ENCODE measurements at places on chromosomes 12 and 14.

DNA sequence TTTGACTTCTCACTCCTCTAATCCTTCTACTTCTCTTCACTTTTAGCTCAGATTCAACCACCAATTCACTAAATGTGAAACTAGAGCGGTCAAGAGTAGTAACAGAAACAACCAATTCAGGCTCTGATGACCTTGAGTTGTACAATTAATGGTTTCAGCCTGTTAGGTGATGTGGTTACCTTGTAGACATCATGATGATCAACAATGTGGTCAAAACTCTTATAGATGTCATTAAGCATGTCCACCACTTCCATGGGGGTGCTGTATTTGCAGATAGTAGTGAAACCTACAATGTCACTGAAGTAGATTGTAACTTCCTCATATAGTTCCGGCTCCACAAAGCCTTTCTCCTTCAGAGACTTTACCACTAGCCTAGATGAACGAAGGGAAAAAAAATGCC is 54.1 kb upstream of the PLBD1 start:
- no peak overlapping the region for H3K27ac ChIP-seq
- H3K27me3 ChIP-seq, result peaks cover 37% of the 10 kb centered on the region
- no peak overlapping the region for H3K4me3 ChIP-seq
- H3K4me1 ChIP-seq, result no peaks in the 10 kb centered on the region

DNA sequence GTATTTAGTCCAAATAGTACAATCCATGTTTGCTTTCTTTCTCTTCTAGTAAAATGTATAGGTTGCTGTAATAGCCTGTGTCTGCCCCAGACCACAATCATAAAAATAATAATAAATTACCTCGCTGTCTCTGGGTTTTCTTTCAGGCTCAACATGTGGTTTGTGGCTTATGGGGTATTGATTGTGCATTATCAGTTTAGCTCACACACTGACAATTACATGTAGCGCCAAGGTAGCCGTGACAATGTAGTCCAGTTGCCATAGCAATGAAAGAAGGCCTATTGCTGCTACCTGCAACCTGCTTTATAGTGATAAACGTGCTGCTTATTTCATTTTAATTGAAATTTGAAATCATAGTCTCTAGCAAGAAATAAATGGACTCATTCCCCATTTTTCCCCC is 1009.8 kb downstream of the NRXN3 start:
- no peak overlapping the region for H3K4me3 ChIP-seq
- no peaks in the 10 kb centered on the region for H3K4me1 ChIP-seq
- no peaks in the 10 kb centered on the region for H3K36me3 ChIP-seq
- H3K27me3 ChIP-seq, result no peaks in the 10 kb centered on the region
- no peak overlapping the region for H3K27ac ChIP-seq

DNA sequence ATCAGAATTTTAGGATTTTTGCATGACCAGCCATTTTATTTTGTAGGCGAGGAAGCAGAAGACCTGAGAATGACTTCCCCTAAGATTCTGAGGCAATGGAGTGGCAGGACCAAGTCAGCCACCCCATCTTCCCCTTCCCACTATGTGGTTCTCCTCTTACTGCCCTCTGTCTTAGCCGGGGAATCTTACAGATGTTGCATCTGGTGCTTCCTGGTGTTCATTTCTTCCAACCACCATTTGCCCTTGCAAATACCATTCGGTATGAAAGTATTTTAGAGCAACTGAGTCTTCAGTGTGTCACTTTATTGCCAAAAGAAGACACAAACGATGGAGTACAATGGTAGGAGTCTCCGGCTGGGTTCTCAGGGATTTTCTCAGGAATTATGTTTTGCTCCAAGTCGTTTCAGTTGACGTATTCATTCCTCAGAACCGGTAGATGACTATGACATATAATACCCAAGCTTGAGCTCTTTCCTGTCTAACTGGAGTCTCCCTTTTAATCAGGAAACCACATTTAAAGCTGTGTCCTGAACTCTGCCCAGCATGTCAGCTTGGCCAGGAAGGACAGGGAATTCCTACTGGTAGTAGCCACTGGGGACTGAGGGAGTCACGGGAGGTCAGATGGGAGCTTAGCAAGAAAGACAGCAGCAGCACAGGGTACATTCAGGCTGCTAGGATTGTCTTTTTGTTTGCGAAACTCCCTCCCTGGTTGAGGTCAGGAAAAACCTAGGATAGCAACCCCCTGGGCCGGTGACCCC is 87.0 kb downstream of the SAMD4A start:
- peaks cover 45% of the 10 kb centered on the region for H3K27me3 ChIP-seq
- no peaks in the 10 kb centered on the region for H3K4me1 ChIP-seq
- H3K27ac ChIP-seq, result no peak overlapping the region
- no peak overlapping the region for H3K4me3 ChIP-seq
- no peaks in the 10 kb centered on the region for H3K36me3 ChIP-seq

DNA sequence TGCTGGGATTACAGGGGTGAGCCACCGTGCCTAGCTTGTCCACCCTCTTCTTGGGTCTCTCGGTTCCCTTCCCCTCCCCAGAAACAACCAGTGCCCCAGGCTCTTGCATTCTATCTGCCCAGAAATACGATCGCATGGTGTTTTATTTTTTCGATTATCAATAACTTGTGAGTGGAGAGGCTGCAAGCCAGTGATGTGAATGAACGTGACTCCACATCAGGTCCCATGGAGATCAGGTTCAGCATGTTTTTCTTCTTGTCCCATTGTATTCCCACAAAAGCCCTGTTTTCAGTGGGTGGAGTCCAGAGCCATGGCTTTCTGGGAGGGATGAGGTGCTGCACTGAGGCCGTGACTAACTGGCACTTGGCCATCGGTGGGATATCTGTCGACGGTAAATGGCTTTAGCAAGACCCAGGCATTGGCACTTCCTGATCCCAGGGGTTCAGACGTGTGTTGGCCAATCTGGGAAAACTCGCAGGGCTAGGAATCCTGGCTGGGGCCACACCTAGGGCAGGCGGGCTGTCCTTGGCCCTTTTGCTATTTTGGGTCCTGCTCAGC is 12.7 kb upstream of the HNF1A start:
- no peaks in the 10 kb centered on the region for H3K4me1 ChIP-seq
- H3K27me3 ChIP-seq, result no peaks in the 10 kb centered on the region
- peaks cover 2% of the 10 kb centered on the region for H3K36me3 ChIP-seq

- H3K36me3 ChIP-seq, result peaks cover 7% of the 10 kb centered on the region
- H3K27me3 ChIP-seq, result no peaks in the 10 kb centered on the region
- H3K4me1 ChIP-seq, result peaks cover 20% of the 10 kb centered on the region
- no peak for DNase-seq
- no peak overlapping the region for H3K4me3 ChIP-seq
Observed at GRCh38 chr14:105084741-105085571, 19.7 kb upstream of the GPR132 start.

DNA sequence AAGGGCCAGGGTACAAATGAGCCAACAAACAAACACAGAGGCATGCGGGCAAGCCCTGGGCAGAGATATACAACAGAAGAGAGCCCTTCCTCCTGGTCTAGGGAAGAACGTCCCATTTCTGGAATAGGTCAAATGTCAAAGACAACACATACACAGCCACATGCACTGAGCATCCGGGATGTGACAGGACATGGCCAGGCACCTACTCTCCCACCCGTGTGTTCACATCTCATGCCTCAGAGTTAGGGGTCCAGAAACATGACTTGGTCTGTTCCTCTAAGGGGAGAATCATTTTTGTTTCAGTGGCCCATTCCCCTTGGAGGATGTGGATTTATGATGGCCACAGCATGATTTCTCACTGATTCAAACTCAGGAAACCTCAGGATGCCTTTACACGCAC is 801 bp upstream of the ASB2 start:
- DNase-seq, result no peak
- H3K27me3 ChIP-seq, result no peaks in the 10 kb centered on the region
- H3K36me3 ChIP-seq, result peaks cover 15% of the 10 kb centered on the region
- H3K4me1 ChIP-seq, result peaks cover 38% of the 10 kb centered on the region
- peak overlapping the region; percentile 72 for H3K27ac ChIP-seq
- H3K4me3 ChIP-seq, result peak overlapping the region; percentile 48
